GM19239 (cell line): ENCODE measurements at places on chromosomes 1 and 21.

GRCh38 chr1:32115496-32115895, 7.6 kb downstream of the KPNA6 start:
- no peak for DNase-seq

GRCh38 chr21:41926117-41926806, 27.6 kb downstream of the C2CD2 start:
- peak; percentile 51 for DNase-seq

DNA sequence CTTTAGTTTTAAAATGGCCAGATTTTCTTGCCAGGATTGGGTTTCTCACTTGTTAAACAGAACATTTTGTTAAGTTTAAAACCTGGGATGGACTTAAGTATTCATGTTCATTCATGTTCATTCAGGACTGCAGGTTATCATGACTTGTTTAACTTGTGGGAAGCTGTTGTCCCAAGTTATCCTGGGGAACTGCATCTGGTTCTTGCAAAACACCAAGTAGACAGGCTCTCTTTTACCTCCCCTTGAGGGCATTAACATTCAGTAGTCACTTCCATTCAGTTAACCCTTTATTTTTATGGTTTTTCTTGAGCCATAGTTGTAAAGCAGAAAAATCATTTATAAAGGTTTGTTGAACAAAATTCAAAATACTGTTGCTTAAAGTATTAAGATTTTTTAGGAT, 8.1 kb downstream of the SOD1 start:
- DNase-seq, result no peak

- DNase-seq, result no peak
These were observed 108.1 kb upstream of the CSF3R start for GRCh38 chr1:36590771-36591170.

DNA sequence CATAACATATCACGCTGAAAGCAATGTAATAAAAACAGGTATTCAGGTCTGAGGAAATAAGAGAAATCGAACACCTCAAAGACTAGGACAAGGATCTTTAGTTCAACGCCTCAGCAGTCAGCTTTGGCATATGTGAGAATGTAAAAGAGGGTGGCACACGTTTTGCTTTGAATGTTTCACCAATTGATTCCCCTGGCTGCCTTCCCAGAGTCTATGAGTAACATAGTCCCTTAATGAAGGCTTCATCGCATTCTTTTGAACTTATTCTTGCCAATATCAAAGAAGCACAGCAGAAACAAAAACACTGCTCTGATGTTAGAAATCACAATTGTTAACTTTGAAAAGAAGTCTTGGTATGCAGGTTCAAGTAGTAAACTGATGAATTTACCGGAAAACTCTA, 764.8 kb downstream of the ADGRL2 start:
- DNase-seq, result no peak

- DNase-seq, result no peak
These were observed 327.9 kb downstream of the VAV3 start for GRCh38 chr1:107637101-107637500.

- DNase-seq, result no peak
These were observed 156.7 kb upstream of the BACE2 start for GRCh38 chr21:41011098-41011731.

DNA sequence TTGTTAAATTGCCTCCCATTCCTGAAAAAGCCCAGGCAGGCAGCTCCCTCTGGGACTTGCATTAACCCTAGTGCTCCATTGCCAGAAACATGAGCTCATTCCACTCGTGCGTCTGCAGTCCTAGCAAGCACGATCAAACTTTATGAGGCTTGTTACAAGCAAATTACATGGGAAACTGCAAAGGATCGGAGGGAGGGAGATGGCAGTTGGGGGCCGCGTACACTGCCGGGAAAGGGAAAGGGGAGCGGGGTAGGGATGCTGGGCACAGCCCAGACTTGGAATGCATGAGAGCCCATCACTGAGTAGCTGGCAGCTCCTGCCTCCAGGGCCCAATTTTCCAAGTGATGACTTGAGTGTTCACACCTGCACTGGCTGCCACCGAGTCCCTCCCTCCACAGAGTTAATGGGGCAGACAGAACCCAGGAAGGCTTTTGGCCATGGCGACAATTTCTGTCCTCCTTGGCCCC, 169.9 kb downstream of the BRINP2 start:
- DNase-seq, result no peak

- peak; percentile 69 for DNase-seq
These were observed 26.3 kb downstream of the ZBTB17 start for GRCh38 chr1:15949453-15950245.

DNA sequence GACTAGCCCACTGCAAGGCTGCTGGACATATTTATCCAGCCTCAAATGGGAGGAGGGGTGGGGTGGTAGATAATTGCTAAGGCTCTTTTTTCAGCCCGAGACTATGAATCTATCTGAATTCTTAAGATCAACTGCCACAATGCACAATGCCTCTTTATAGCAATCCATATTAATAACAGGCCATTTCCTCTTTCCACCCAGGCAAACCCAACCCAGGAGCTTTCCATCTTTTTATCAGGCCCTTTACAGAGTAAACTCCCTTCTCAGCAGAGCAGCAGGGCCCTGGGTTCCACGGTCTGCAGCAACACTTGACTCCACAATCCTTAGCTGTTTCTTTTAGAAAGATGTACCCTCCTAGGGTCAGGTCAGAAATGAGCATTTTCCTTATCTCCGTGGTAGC, 806 bp downstream of the DDOST start:
- DNase-seq, result no peak

- DNase-seq, result no peak
These were observed at the start of gene SLC6A9 for GRCh38 chr1:44031252-44032169. TSS of gene SLC6A9 (minus strand) at chr1:44031462. CDS start at chr1:44024277, 7,185 bp downstream.

- no peak for DNase-seq
These were observed 42.3 kb downstream of the STYXL2 start for GRCh38 chr1:167136191-167136614.

GRCh38 chr1:208747979-208748378, 503.8 kb upstream of the PLXNA2 start:
- DNase-seq, result no peak

DNA sequence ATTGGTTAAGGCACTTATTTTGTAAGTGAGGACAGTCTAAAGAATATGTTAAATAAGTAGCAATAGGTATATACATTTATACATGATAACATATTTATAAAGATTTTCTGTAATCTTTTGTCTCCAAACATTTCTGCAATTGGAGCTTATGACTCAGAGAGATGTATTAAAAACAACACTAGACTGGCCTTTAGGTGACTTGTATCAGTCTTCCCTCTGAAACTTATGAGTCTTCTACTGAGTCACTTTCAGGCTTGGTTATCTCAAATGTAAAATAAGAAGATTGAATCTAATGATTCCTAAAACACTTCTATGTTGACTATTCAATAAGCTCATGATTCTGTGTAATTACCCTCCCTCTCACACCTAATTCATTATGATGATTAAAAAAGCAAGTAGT, 672.6 kb upstream of the NEGR1 start:
- DNase-seq, result no peak

- DNase-seq, result no peak
These were observed 46.5 kb downstream of the OLFML3 start for GRCh38 chr1:114025609-114026401.

DNA sequence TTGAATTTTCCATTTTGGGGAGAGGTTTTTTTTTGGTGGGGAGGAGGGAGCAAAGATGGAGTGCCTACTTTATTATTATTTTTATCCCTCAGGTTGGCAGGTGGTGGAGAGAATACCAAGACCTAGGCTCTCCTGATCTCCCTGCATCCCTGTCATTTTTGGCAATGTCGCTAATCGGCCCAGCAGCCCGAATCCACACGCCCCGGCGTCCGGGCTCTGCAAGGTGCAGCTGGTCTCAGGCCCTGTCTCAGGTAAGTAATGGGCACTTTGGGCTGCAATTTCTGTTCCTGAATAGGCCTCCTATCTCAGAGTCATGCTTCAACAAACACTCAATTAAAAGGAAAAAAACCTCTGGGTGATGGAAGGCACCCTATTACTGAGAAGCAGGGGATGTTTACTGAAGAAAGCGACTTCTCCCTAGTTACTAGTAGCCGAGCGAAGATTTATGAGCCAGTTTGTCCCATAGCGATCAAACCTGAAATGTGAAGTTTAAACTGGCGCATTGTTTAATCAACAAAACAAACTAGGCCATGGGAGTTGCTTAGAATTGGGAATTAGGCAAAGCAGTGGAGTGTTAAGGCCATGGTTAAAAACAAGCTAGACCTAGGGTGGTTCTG, 137.8 kb downstream of the RWDD3 start:
- no peak for DNase-seq

DNA sequence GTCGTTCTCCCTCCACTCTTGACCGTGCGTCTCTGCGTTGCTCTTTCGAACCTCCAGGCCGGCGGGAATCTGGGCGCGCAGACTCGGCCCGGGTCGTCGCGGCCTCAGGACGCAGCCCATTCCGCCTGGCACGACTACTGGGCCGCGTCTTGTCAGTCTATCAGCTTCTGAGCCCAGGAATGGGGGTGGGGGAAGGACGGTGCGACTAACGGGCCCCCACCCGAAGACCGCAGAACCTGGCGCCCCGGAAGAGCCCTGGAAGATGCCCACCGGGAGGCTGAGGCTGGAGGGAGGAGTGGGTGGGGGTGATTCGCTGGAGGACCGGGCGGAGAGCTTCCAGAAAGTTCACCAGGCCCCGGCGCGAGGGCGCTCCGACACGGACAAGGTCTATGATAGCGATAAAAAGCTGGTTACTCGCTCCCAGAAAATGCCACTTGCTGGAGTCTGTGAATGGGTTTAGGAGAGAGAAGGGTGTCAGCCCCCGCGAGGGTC, 1.7 kb upstream of the DMRTA2 start:
- no peak for DNase-seq

DNA sequence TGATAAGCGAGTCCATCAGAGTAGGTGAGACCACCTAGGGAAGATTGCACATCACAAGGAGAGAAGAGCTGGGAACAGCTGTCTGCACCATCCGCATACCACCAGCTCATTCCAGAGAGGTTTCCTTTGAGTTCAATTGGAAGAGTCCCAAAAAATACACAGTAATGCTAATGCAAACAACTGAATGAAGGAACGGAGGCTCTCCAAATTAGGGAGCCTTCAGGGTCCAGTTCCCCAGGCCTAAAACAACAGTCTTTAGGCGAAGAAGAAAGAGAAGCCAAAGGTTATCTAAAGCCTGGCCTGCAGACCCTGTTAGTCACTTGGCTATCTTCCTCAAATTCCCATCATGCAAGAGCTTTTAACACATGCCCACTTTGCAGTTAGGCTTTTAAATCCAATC, 246.4 kb downstream of the PBX1 start:
- DNase-seq, result no peak

GRCh38 chr1:217769768-217770167, 138.6 kb downstream of the SPATA17 start:
- no peak for DNase-seq

DNA sequence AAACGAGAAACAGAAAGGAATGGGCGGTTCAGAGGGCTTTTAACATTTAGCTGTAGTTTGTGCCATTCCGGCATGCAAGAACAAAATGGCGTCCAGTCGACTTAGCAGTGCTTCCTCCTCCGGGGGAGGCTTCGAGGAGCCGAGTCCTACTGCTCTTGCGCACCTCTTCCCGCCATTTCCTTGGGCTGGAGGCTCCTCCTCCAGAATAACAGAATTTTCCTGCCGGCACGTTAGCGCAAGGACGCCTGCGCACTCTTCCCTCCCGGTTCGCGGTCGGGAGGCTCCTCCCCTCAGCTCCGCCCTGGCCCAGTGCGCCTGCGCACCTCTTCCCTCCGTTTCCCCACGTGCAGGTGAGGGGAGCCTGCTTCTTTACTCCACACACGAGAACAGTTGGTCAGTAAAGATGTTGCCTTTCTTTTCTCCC, 1.0 kb downstream of the DMRTB1 start:
- no peak for DNase-seq

DNA sequence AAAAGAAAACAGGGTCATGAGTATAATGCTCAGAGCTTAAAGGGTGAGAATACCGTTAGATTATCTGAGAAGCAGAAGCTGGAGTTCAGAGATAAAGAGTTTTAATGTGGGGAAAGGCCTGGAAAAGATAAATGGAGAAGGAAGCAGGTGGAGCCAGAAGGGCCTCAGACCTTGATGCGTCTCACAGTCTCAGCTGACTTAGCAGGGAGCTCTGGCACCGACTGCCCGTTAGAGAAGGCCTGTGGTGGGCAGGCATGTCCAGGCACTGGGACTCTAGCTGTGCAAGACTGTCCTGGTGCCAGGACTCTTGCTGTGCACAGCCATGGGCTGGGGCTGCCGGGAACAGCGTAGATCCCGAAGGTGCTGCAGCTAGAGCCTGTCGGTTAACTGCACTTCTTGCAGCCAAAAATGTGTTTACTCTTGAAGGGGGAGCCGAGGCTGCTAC, 3.8 kb upstream of the SLAMF9 start:
- no peak for DNase-seq

DNA sequence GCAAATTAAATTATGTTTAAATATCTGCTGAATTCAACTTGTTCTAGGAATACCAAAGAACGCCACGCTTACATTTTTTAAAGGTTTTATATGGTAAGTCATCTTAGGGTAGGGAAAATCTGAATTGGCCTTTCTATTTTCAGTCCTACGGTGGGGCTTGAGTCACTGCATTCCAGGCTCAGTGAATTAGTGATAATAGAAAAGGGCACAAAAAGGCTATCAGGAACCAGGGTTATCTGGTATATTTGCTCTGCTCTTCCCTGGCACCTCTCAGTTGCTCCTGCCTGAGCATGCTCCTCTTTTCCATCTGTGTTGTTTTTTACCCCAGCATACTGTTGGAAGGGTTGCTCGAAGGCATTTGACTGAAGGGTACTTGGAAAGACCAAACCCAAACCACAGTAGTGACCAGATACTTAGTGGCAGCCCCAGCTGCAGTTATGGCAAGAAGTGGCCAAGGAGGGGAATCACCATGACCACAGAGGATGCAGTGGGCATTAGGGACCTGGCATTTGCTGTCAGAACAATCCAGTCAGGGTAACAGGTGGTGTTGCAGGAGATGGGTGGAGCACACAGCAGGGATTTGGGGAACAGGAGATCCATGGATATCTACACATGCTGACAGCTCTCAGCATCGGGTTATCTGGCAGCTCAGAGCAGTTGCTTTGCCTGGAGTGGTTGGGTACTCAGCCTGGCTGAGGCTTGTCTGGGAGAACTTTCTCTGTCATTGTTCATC, 2.3 kb downstream of the OVAAL start:
- no peak for DNase-seq

- no peak for DNase-seq
These were observed 49.3 kb downstream of the KANK4 start for GRCh38 chr1:62269851-62270495.

GRCh38 chr1:69744381-69744780, 176.7 kb downstream of the LRRC7 start:
- no peak for DNase-seq

DNA sequence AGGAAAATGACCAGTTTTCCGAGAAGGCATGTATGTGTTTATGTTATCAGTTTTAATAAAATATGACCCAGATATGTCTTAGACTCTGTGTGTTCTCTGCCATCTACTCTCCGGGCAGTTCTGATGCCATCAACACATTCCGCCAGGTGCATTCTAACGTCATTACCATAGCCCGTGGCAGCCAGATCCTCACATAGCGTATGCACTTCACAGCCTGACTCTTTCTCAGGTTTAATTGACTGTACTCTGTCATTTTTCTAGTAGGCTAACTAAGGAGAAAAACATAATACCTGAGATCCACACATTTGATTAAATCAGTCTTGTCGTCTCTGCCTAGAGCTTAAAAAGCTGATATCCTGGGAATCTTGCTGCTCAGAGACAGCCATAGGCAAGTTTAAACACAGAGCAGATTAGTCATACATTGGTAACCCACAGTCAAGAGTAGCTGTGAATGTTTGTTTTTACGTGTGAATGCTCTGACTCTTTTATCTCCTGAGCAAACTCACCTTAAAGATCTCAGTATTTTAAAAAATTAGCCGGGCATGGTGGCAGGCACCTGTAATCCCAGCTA, 175.9 kb downstream of the GREM2 start:
- DNase-seq, result no peak

- DNase-seq, result no peak
These were observed 94.7 kb downstream of the SIK1 start for GRCh38 chr21:43331962-43332828.
